ENCODE measurements at places on chromosomes 3 and 15. TPM values are rescaled to one million over a fixed set of nuclear protein-coding genes. Genes with fewer than 3 reads are reported as not detected.

The IL17RE gene
- 1.4 TPM for total RNA-seq

The KCNMB3 gene
- total RNA-seq, result 1.3 TPM

The ZIC4 gene
- 0.13 TPM for total RNA-seq

The PRTG gene
- total RNA-seq, result 3.4 TPM

The SCN11A gene
- 0.11 TPM for total RNA-seq

The IMPG2 gene
- total RNA-seq, result 0.39 TPM

The ZPLD1 gene
- total RNA-seq, result 0.26 TPM

The APOD gene
- total RNA-seq, result 0.91 TPM

The GOLGA8M gene
- total RNA-seq, result 1.0 TPM

The TNFAIP8L3 gene
- 3.0 TPM for total RNA-seq

The KLHL40 gene
- not detected for total RNA-seq

The DUOXA2 gene
- total RNA-seq, result not detected

The GOLGA6L7 gene
- total RNA-seq, result not detected

The GPR62 gene
- 0.11 TPM for total RNA-seq

The TGM5 gene
- 0.22 TPM for total RNA-seq

The BTLA gene
- total RNA-seq, result not detected

The AKAP13 gene
- total RNA-seq, result 96.4 TPM

The PXYLP1 gene
- 32.7 TPM for total RNA-seq

The CPN2 gene
- not detected for total RNA-seq

The KPNA1 gene
- 59.0 TPM for total RNA-seq

The GOLGA8G gene
- total RNA-seq, result not detected

The ZNF502 gene
- total RNA-seq, result 8.2 TPM

The GNAT1 gene
- not detected for total RNA-seq

The GPR156 gene
- 1.2 TPM for total RNA-seq

The ELL3 gene
- total RNA-seq, result 3.1 TPM

The PLSCR5 gene
- not detected for total RNA-seq

The ADAMTS9 gene
- total RNA-seq, result 4.6 TPM

The BCL2A1 gene
- total RNA-seq, result 1.7 TPM

The KCTD6 gene
- total RNA-seq, result 10.3 TPM

The HTR3C gene
- not detected for total RNA-seq

The CLDN11 gene
- 39.6 TPM for total RNA-seq

The ATP8B4 gene
- total RNA-seq, result 9.8 TPM

The SLC9A9 gene
- 24.3 TPM for total RNA-seq

The CAV3 gene
- total RNA-seq, result not detected

The SCG5 gene
- total RNA-seq, result 2.1 TPM

The ASB14 gene
- 0.11 TPM for total RNA-seq

The RHCG gene
- total RNA-seq, result not detected

The PIERCE2 gene
- 4.6 TPM for total RNA-seq

The ACTR8 gene
- total RNA-seq, result 38.5 TPM

The CTXND1 gene
- not detected for total RNA-seq

The MBD4 gene
- total RNA-seq, result 38.2 TPM

The CCDC9B gene
- total RNA-seq, result 8.5 TPM

The FGD5 gene
- 11.7 TPM for total RNA-seq

The ACOX2 gene
- total RNA-seq, result 3.2 TPM

The OR5H6 gene
- not detected for total RNA-seq

The FANCD2OS gene
- total RNA-seq, result not detected

The LARP6 gene
- 56.9 TPM for total RNA-seq

The GLDN gene
- total RNA-seq, result 56.1 TPM

The EPB42 gene
- total RNA-seq, result not detected

The SST gene
- not detected for total RNA-seq

The FAM227B gene
- 6.1 TPM for total RNA-seq

The ALDH1A2 gene
- 13.7 TPM for total RNA-seq

The TF gene
- total RNA-seq, result 0.43 TPM
